Activated gamma-delta T cell treated with anti-CD3 and anti-CD28 coated beads, Interleukin-2, amount 50 U/mL, for 16 hours (primary cell): ENCODE measurements at places on chromosomes 7 and 10.

- DNase-seq, result no peak
Measured at GRCh38 chr7:45610660-45611299, 36.6 kb downstream of the ADCY1 start.

DNA sequence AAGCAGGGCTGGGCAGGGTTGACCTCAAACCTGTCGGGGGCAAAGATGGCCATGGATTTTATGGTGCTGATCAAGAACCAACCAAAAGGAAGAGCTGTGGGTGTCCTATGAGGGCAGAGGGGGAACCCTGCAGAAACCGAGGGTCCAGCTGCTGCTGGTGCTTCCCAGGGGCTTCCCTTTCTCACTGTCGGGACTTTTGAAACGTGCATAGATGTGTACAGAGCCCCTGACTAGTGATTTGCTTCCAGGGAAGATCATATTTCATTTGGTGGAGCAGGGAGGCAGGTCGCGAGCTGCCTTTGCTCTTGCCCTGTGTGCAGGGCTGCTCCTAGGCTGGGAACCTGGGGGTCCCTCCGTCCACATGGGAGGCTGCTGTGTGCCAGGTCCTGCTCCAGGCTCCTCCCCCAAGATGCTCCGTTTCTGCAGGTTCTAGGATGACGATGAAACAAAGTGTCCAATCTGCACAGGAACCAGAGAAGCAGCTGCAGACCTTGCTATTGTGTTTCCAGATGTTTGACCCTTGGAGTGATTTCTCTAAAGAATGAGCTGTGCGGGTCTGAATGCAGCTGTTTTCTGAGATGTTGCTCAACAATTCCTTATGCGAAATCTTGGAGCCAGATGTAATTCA lies 9.4 kb upstream of the INPP5A start:
- no peak for DNase-seq

GRCh38 chr7:128005117-128005516 lies 26.1 kb downstream of the LRRC4 start:
- no peak for DNase-seq

GRCh38 chr10:52663161-52663560 lies 109.4 kb downstream of the MBL2 start:
- DNase-seq, result no peak

GRCh38 chr7:18053177-18053928 lies 25.7 kb upstream of the PRPS1L1 start:
- DNase-seq, result no peak

DNA sequence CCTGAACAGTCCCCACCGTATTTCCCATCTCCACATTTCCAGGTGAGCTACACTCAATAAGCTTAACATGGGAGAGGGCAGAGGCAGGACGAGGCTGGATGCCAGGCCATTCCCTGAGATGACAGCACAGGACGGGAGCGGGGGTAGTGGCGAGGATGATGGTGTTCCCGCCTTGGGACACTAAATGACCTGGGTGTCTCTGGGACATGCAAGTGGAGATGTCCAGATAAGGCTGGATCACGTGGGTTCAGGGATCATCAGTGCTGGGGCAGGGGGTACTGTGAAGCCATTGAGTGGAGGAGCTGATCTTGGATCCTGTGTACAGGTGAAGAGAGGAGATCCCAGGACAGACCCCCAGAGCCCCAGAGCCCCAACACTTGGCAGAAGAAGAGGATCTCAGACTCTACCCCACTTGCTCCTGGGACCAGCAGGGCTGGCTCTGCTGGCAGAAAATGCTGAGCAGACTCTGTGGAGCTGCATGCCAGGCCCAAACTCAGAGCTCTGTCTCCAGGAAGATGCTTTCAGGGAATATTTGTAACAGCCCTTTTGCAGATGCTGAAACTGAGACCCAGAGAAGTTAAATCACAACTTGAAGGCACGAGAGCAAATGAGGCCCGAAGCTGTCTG lies 29.7 kb upstream of the HSPA12A start:
- DNase-seq, result no peak
